ENCODE measurements at places on chromosomes 16 and 17. TPM values are rescaled to one million over a fixed set of nuclear protein-coding genes. Genes with fewer than 3 reads are reported as not detected.
A peak's percentile ranks its signal among the peaks of the same experiment; 100 is the strongest.

DNA sequence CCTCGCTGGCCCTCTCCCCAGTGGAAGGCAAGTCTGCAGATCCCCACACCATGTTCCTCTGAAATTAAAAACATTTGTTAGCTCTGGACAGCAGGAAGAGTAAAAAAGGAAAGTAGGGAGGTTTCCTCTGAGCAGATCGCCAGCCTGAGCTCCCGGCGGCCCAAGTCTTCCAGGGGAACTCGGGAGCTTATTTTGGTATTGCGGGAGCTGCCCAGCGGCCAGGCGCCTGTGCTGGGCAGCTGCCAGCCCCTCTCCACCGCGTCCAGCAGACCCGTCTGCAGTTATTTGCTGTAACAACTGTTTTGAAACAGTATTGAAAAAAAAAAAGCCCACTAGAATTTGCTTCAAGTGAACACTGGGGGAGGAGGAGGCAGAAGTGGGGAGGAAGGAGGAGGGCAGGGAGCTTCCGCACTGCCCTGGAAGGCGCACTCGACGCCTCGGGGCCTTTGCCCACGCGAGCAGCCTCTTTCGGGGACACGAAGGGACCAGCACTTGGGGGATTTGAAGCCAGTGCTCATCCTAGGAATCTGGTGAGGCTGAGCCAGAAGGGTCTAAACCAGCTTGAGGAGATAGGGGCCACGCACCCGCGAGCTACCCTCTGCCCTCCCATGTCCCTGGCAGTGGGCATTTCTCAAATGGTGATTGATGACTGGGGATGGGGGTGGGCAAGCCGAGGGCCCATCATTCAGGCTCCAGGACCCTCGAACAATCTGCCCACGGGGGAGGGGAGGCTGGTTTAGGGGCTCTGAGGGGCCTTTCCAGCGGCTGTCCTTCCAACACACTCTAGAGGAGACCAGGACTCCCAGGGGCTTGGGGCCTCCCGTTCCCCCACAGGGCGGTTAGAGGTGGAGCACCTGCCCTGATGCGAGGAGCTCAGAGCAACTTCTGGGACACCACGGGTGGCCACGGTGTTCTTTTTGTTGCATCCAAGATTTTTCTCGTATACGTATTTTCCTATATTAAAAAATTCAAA lies 3.0 kb upstream of the BAHCC1 start:
- peaks cover 16% of the 10 kb centered on the region for H3K27me3 ChIP-seq
- peak overlapping the region; percentile 88 for H3K4me3 ChIP-seq
- peaks cover 9% of the 10 kb centered on the region for H3K36me3 ChIP-seq
- no peak for DNase-seq
- no peak overlapping the region for H3K27ac ChIP-seq

DNA sequence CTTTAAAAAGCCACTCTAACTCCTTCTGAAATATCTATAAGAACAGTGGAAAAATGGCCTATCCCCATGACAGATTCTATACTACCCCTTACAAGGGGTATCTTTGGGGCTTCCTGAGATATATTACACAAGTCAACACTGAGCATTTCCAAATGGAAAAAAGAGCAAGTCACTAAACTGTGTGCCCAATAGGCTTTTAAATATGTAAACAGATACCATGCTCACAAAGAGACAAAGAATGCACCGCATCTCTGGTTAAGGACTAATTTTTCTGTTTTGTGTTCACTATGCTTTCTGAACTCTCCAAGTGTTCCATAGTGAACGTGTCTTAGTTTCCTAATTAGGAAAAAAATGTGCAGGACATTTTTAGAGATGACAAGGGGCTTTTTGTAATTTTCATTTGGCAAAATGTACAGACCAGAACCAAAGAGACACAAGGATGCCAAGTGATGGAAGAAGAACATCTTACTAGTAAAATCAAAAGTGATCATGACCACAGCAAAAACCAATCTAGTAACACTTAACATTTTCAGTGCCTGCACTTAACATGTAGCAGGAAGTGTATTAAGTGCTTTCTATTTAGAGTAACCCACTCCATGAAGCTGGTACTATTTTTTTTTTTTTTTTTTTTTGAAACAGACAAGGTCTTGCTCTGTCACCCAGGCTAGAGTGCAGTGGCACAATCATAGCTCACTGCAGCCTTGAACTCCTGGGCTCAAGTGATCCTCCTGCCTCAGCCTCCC lies 21.5 kb downstream of the MYH11 start:
- H3K4me1 ChIP-seq = no peaks in the 10 kb centered on the region
- DNase-seq = no peak
- no peaks in the 10 kb centered on the region for H3K36me3 ChIP-seq
- no peak overlapping the region for H3K27ac ChIP-seq

- peaks cover 5% of the 10 kb centered on the region for H3K27me3 ChIP-seq
- no peaks in the 10 kb centered on the region for H3K36me3 ChIP-seq
- peak overlapping the region; percentile 99 for H3K27ac ChIP-seq
- peaks cover 6% of the 10 kb centered on the region for H3K4me1 ChIP-seq
- no peak for DNase-seq
Observed at GRCh38 chr16:72665701-72666100, 382.2 kb downstream of the ZFHX3 start.

DNA sequence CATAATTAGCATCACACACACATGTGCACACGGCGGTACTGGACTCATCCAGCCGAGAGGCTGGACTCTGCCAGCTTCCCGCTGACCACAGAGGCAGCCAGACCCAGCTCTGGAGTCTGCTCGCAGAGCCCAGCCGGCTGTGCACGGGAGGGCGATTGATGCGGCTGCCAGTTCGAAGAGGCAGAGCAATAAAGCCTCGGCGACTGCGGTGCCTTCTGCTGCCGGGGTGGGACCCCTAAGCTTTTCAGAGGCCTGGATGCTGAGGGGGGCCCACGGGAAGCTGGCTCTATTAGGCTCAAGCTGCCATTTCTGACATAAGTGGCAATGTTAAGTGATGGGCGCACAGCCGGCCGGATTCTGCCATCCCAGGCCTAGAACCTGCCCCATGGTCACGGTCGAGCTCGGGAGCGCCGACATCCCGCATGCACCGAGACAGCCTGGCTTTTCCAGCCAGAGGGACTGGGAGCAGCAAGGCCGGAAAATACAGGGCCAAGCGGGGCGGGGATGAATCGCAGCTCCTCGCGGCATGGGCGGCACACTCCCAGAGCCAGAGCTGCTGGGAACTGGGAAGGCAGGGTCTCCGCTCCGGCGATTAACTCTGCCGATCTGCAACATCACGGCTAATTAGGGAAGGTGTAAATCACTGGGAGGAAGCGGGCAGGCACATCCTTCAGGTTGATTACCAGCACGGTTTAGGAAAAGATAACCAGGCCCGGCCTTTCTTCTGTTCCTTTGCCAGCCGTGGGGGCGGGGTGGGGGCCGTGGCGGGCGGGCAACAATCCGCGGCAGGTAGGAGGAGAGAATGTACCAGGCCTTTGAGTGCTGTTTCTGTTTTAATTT lies 57.7 kb downstream of the TBC1D16 start:
- H3K4me3 ChIP-seq = no peak overlapping the region
- peaks cover 2% of the 10 kb centered on the region for H3K27me3 ChIP-seq
- peaks cover 11% of the 10 kb centered on the region for H3K4me1 ChIP-seq
- no peak for DNase-seq
- H3K36me3 ChIP-seq = peaks cover 6% of the 10 kb centered on the region

The CCDC78 gene
- 0.85 TPM for total RNA-seq

The SOCS1 gene
- 7.4 TPM for total RNA-seq

GRCh38 chr16:797686-798085 lies 2.8 kb downstream of the GNG13 start:
- no peak overlapping the region for H3K27ac ChIP-seq
- no peak overlapping the region for H3K4me3 ChIP-seq
- H3K27me3 ChIP-seq = peaks cover 6% of the 10 kb centered on the region
- H3K4me1 ChIP-seq = no peaks in the 10 kb centered on the region

- no peak for DNase-seq
- H3K27ac ChIP-seq = no peak overlapping the region
- H3K4me3 ChIP-seq = no peak overlapping the region
- no peaks in the 10 kb centered on the region for H3K4me1 ChIP-seq
- peaks cover 32% of the 10 kb centered on the region for H3K36me3 ChIP-seq
- no peaks in the 10 kb centered on the region for H3K27me3 ChIP-seq
Observed at GRCh38 chr16:47156680-47157215, 13.0 kb upstream of the NETO2 start.

- no peak overlapping the region for H3K27ac ChIP-seq
- peaks cover 8% of the 10 kb centered on the region for H3K27me3 ChIP-seq
- DNase-seq = no peak
- H3K4me3 ChIP-seq = no peak overlapping the region
Observed at GRCh38 chr17:20091174-20092029, 82.2 kb downstream of the SPECC1 start.

The ZP2 gene
- total RNA-seq = 4.1 TPM

- H3K27me3 ChIP-seq = no peaks in the 10 kb centered on the region
- no peak overlapping the region for H3K4me3 ChIP-seq
- H3K36me3 ChIP-seq = no peaks in the 10 kb centered on the region
- H3K27ac ChIP-seq = no peak overlapping the region
Observed at GRCh38 chr17:56351675-56352074, 198.4 kb downstream of the ANKFN1 start.

- peak; percentile 33 for DNase-seq
- H3K4me3 ChIP-seq = peak overlapping the region; percentile 77
- no peaks in the 10 kb centered on the region for H3K36me3 ChIP-seq
- H3K27me3 ChIP-seq = peaks cover 5% of the 10 kb centered on the region
- H3K27ac ChIP-seq = peak overlapping the region; percentile 2
- peaks cover 35% of the 10 kb centered on the region for H3K4me1 ChIP-seq
Observed at GRCh38 chr16:14003074-14003570, 68.0 kb upstream of the MRTFB start.

DNA sequence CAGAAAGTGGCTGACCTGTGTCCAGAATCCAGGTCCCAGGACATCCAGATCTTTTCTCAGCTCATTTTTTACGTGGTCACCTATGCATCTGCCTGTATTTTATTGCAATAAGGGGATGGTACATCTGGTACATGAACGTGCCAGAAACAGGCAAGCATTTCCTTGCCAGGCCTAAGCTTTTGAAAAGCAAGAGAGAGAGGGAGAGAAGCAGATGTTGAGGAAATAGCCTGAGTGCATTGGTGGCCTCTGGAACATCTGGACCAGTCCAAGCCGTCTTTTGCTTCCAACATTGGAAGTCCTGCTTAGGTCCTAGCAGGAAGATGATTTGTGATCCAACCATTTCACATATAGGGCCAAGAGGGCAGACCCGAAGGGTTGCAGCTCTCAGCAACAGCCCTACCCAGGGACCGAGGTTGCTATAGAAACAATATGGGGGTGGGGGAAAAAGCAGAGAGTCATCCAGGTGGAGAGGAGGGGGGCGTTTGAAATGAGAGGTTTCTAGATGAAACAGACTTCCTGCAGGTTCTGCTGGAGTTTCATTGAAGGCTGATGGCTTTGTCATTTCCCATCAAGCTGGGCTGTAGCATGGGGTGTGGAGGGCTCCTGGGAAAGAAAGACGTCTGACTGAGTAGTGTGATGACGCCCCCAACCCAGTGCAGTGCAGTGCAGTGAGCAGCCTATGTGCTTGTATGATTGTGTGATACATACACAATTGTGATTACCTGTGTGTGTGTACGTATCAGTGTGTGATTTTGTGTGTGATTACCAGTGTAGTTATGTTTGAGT lies 61.6 kb downstream of the SHISA6 start:
- no peak for DNase-seq
- H3K4me1 ChIP-seq = no peaks in the 10 kb centered on the region
- no peak overlapping the region for H3K27ac ChIP-seq
- no peak overlapping the region for H3K4me3 ChIP-seq

DNA sequence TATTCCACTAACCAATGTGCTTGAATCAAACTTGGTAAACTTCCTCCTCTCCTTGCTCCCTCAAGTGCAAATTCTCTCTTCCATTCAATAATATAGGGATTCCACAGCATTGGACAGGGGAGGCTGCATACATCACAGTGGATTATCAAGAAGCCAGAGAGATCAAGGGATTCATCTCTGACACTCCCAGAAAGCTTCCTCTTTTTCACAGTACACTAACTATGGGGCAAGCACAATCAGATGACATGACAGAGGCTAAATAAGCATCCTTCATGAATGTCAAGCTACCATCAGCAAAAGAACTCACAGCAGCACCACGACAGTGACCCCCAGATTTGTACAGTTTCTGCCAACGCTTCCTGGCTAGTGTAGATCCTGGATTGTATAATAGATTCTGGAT lies 178.4 kb upstream of the C17orf78 start:
- DNase-seq = no peak
- no peak overlapping the region for H3K4me3 ChIP-seq
- H3K4me1 ChIP-seq = peaks cover 2% of the 10 kb centered on the region
- H3K27me3 ChIP-seq = no peaks in the 10 kb centered on the region
- H3K36me3 ChIP-seq = no peaks in the 10 kb centered on the region
- H3K27ac ChIP-seq = no peak overlapping the region

The ZNF624 gene
- 16.8 TPM for total RNA-seq

DNA sequence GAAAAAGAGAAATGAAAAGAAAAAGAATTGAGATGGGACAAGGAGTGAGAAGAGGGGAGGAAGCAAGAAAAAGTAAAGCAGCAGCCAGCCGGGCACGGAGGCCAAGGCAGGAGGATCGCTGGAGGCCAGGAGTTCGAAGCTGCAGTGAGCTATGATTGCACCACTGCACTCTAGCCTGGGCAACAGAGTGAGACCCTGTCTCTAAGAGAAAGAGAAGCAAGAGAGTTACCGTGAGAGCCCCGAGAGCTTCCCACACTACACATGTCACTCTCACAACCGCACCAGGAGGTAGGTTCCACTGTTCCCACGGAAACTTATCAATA lies 18.8 kb upstream of the LITAF start:
- DNase-seq = no peak
- H3K27ac ChIP-seq = no peak overlapping the region
- peaks cover 9% of the 10 kb centered on the region for H3K27me3 ChIP-seq
- no peaks in the 10 kb centered on the region for H3K4me1 ChIP-seq
- no peaks in the 10 kb centered on the region for H3K36me3 ChIP-seq
- H3K4me3 ChIP-seq = no peak overlapping the region

- H3K4me1 ChIP-seq = peaks cover 30% of the 10 kb centered on the region
- H3K27me3 ChIP-seq = peaks cover 2% of the 10 kb centered on the region
- no peak for DNase-seq
- peak overlapping the region; percentile 48 for H3K27ac ChIP-seq
- peaks cover 4% of the 10 kb centered on the region for H3K36me3 ChIP-seq
- H3K4me3 ChIP-seq = no peak overlapping the region
Observed at GRCh38 chr16:51237207-51237606, 86.1 kb upstream of the SALL1 start.

The NPIPB6 gene
- total RNA-seq = 1.5 TPM

- peaks cover 42% of the 10 kb centered on the region for H3K4me1 ChIP-seq
- H3K27ac ChIP-seq = peak overlapping the region; percentile 92
- H3K36me3 ChIP-seq = peaks cover 17% of the 10 kb centered on the region
- peaks cover 14% of the 10 kb centered on the region for H3K27me3 ChIP-seq
- H3K4me3 ChIP-seq = peak overlapping the region; percentile 71
Observed at GRCh38 chr16:84531671-84532111, 27.2 kb upstream of the MEAK7 start.

Measured in endothelial cell (in vitro differentiated cells).